ENCODE measurements at places on chromosomes 7 and 10.

GRCh38 chr10:63702092-63702491, 180.9 kb downstream of the REEP3 start:
- no peak for DNase-seq

DNA sequence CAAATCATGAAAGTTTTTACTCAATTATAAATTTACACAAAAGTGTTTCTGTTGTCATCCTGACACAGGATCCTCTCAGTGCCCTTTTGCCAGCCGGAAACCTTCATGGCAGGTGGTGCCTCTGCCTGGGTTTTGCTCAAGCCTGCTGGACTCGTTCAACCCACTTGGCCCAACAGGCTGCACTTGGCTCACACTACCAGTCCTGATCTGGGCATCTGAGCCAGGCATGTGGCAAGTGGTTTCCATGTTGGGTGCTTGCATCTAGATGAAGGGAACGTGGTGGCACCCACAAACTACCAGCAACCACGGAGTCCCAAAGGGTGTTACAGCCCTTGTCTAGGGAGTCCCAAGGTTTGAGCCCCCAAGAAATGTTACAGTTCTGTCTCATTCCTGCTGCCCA, 162.3 kb upstream of the CSTF2T start:
- no peak for DNase-seq

- DNase-seq: peak; percentile 7
These were observed 274.4 kb downstream of the THSD7A start for GRCh38 chr7:11557627-11558026.

- DNase-seq: no peak
These were observed 63.5 kb upstream of the FAM180A start for GRCh38 chr7:135812148-135812547.

DNA sequence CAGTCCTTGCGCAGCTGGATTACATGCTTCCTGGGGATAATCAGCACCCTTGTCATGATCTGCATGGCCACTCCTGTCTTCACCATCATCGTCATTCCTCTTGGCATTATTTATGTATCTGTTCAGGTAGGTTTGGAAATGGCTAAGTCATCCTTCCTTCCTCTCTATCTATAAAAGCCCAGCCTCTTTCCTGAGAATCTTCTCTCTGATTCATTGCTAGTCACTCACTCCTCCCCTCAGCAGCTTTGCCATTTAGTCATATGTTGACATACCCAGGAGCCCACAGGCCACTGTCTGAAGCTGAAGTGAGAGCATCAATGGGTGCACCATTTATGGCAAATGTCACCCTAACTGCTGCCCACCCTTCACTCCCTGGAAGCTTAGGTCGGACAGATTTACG, 52.0 kb downstream of the ABCC2 start:
- peak; percentile 88 for DNase-seq

DNA sequence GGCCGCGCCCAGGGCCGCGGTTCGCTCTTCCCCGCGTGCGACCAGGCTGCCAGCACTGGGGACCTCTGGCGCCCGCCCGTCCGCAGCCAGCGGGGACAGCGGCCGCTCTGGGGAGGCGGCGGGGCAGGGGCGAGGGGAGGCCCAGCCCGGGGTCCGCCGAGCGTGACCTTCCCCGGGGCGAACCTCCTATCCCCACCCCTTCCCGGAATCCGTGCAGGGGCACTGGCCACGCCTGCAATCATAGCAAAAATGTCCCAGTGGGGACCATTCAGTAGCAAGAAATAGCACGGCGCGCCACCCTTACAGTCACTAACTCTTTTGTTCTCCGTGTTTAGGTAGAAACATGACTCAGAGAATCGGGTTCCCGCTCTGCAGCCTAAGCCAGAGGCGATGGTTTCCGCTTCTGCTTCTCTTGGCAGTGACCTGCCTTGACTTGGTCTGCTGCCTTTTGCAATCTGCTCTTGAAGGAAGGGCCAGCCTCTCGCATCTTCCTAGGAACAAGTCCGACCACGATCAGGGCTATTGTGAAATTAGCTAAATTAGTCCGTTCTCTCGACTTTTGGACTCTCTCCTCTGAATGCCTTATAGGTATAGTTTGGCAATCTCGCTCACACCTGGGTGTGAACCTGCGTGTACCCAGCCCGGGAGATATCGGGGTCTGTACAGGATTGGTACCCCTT, 79.3 kb upstream of the ACBD5 start:
- no peak for DNase-seq

GRCh38 chr10:94061026-94061425, 67.3 kb downstream of the PLCE1 start:
- DNase-seq: no peak

GRCh38 chr7:55903985-55904759, 16.9 kb downstream of the ZNF713 start:
- DNase-seq: no peak

GRCh38 chr10:133318494-133319127, 9.9 kb downstream of the ZNF511 start:
- DNase-seq: peak; percentile 58

DNA sequence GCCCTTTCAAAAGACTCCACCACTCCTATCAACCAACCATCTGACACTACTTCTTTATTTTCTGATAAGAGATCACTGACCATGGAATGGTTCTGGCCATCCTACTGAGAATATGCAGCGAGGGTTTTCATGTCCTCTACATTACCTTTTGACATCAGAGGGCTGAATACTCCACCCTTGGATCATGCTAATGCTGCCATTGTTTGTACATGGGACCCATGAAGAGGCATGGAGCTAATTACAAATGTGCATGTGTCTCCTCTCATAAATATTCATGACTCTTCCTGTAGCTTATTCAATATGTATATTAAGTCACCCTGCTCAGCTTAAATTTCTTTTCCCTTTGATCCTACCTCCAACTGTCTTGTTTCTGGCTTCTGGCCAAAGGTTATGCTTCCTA, 1065.8 kb upstream of the GHITM start:
- no peak for DNase-seq

GRCh38 chr7:78588393-78588792, 789.8 kb downstream of the PHTF2 start:
- DNase-seq: no peak

All from fibroblast of skin of back (primary cell).